HL-60 (cell line): ENCODE measurements at places on chromosomes 5 and 9.

DNA sequence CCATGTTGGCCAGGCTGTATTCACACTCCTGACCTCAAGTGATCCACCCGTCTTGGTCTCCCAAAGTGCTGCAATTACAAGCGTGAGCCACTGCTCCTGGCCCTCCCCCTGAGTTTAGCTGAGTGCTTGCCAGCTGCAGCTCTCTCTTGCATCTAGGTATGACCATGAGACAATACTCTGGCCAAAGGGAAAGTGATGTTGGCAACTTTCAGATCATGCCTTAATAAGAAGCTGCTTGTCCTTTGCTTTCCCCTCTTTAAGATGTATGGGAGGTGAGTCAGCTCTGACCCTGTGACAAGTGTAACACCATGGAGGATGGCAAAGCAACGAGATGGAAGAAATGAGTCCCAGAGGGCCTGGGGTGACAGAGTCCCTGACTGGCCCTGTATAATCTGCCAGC is 18.7 kb upstream of the DCAF12 start:
- no peak for DNase-seq

DNA sequence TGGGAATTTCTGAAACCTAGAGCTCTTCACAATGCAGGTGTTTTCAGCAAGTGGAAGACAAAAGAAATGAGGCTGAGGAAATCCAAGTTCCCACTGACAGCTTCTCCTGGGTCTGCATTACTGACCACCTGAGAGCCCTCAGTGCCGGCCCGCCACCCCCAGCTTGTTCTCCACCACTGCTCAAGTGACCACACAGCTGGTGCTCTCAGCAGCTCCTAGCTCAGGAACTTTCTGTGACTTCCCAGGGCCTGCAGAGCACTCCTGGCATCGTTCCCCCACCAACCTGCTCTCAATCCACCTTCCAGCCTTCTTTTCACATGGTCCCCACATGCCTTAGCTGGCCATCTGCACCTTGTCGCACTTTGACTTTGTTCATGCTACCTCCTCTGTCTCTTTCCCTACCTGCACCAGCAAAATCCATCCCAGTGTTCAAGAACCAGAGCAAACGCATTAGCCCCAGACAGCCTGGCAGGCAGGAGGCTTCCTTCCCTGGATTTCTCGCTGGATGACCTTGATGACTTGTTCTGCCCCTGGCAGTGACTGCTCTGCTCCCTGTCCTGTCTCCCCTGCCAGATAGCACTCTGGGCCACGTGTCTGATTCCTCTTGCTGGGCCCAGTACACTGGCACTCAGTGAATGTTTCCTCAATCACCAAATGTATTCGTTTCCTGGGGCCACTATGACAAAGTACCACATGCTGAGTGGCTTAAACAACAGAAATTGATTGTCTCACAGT is 35.1 kb upstream of the NANS start:
- no peak for DNase-seq

GRCh38 chr5:26625099-26625498 is 413.3 kb downstream of the CDH9 start:
- no peak for DNase-seq

- no peak for DNase-seq
Observed at GRCh38 chr5:170448221-170448620, 55.6 kb upstream of the KCNIP1 start.

- no peak for DNase-seq
Observed at GRCh38 chr9:98908897-98909634, 34.6 kb upstream of the COL15A1 start.

DNA sequence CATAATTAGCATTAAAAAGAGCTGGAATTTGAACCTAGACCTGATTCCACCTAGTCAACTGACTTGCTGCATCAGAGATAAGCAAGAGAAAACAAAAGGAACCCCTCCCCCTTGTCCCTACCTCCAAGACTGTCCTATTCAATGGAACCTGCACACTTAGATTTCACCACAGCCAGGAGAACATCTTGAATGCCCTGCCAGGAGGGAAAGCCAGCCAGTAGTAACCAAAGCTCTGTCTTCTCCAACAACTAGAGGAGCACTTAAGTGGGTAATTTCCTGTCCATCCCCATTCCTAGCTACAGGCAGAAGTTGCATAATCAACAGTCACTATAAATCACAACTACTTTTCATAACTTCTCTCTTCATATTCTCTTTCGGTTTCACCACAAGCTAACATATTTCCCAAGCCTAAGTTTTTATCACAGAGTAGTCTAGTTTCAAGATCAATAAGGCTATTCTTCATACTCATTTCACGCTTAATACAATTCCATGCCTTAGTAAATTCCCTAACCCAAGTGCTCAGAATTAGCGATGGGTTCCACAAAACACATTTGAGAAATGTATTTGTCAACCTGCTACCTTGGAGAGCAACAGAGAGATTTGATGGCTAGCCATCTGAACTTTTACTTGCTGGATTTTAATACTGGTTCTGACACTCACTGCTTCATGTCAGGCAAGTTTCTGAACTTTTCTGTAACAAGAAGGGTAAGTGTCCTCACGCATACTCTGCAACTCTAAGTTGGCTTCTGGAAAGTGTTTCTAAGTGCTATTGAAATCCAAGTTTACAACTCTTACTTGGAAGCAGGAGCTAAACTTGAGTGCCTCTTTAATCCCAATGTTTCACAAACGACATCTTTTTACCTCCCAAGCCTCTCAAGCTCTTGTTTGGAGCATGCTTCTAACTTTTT is 2.0 kb downstream of the DENND1A start:
- DNase-seq, result peak; percentile 77

GRCh38 chr5:139263536-139263935 is 30.0 kb upstream of the MATR3 start:
- no peak for DNase-seq

DNA sequence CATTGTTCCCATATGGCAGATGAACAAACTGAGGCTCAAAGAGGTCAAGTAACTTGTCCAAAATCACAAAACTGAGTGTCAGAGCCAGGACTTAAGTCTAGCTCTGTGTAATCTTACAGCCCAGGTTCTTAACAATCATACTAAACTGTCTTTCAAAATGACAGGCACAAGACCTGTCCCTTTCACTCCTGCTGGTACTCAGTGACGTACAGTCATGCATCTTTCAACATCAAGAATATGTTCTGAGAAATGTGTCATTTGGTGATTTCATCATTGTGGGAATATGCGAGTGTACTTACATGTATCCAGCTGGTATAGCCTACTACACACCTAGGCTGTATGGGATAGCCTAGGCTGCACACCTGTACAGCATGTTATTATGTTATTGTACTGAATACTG is 646.8 kb upstream of the WWC1 start:
- no peak for DNase-seq

DNA sequence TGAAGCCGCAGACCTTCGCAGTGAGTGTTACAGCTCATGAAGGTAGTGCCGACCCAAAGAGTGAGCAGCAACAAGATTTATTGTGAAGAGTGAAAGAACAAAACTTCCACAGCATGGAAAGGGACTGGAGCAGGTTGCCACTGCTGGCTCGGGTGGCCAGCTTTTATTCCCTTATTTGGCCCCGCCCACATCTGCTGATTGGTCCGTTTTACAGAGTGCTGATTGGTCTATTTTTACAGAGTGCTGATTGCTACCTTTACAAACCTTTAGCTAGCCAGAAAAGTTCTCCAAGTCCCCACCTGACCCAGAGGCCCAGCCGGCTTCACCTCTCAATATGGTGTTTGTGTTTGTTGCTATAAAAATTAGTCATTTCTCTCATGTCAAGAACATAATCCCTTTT is 49.7 kb downstream of the RECK start:
- no peak for DNase-seq
